Stimulated activated CD4-positive, alpha-beta T cell treated with anti-CD3 and anti-CD28 coated beads, Interleukin-15, amount 100 ng/mL, for 1 hour (primary cell): ENCODE measurements at places on chromosomes 1 and 21.
A peak's percentile ranks its signal among the peaks of the same experiment; 100 is the strongest.

- DNase-seq, result peak; percentile 53
These were observed 8.2 kb upstream of the S100A10 start for GRCh38 chr1:152001631-152002584.

GRCh38 chr21:28738420-28738704, 254.3 kb downstream of the LTN1 start:
- DNase-seq, result no peak

DNA sequence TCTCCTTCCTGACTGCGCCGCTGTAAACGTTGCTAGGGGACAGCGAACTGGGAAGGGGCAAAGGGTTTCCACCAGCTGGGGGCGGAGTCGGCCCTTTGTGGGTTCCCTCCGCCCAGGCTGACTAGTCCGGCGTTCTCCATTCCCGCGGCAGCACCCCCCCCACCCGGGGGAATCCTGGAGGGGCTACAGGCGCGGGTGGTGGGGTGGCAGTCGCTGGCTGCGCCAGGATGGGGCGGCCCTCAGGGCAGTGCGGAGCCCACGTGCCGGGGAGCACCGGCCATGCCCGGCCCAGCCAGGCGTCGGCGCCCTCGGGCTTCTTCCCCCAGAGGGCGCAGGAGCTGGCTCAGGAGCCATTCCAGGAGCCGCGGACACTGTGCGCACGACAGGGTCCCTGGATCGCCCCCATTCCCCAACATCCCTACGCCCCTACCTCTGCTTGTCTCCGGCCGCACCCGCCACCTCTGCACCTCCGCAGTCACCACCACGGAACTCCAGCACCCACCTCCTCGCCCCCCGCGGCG, 476 bp downstream of the BATF3 start:
- peak; percentile 44 for DNase-seq

GRCh38 chr1:165144757-165145397, 211.6 kb downstream of the LMX1A start:
- DNase-seq, result no peak

DNA sequence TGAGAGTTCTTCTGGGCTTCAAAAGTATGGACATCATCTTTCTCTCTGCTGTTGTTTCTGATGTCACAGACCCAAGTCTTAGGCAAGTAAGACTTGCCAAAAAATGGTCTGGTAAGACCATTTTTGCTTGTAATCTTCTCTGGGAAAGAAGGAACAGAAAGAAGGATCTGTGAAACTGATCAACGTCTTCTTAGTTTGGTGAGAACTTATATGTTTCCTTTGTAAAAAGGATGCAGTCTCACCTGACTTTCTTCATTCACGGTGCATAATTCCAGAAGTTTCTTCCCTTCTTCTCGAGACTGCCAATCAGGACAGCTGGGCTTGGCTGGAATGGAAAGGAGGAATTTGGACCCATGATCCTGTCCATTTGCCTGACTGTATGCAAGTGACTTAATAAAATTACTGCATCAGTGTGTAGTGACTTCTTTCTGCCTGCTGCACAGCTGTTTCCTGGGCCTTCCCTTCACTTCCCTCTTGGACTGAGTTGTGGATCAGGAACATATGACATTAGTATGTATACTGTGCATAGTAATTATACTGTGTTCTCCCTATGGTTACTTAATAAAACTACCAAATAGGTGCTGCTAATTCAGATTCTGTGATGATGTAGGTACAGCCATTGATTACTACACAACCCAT, 7.6 kb upstream of the DENND1B start:
- no peak for DNase-seq

DNA sequence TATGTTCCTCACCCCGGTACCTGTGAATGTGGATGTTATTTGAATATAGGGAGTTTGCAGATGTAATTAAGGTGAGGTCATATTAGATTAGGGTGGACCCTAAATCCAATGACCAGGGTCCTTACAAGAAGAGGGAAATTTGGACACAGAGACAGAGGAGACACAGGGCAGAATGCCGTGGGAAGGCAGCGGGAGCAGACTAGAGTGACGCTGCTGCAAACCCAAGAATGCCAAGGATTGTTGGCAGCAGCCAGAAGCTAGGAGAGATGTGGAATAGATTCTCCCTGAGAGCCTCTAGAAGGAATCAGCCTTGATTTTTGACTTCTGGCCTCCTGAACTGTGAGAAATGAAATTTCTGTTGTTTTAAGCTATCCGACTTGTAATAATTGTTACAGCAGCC, 53.6 kb downstream of the SPATA46 start:
- DNase-seq, result no peak

GRCh38 chr21:45596704-45597318, 46.7 kb upstream of the PCBP3 start:
- peak; percentile 78 for DNase-seq

DNA sequence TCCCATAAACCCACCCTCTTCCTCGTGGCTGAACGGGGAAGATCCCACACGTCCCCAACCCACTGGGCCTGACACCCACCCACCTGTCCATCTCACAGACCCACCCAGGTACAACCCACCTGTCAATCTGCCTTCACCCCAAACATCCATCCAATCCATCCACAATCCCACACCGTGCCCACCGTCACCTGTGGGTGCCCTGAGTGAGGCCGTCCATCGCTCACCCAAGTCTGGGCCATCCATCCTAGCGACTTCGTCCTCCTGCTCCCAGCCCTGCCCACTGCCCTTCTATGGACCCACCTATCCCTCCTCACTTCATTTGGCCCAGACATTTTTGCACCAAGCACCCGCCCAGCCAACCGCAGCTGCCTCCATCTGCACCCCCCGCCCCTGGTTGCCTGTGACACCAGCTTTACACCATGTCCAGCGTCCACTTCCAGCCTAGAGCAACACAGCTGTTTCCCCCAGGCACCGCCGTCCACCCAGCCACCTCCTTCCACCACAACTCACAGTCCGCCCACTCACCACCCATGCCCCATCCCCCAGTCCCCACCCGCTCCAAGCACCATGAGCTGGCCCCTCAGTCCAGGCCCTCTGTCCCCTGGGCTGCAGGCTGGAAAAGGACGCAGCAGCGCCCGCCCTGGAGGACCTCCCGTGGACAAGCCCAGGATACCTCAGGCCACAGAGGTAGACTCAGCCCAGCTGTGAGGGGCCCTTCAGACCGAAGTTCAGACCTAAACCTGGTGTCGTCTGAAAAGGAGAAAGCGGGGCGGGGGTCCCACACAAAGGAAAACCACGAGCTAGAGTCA, 7.7 kb downstream of the TTLL10 start:
- no peak for DNase-seq

DNA sequence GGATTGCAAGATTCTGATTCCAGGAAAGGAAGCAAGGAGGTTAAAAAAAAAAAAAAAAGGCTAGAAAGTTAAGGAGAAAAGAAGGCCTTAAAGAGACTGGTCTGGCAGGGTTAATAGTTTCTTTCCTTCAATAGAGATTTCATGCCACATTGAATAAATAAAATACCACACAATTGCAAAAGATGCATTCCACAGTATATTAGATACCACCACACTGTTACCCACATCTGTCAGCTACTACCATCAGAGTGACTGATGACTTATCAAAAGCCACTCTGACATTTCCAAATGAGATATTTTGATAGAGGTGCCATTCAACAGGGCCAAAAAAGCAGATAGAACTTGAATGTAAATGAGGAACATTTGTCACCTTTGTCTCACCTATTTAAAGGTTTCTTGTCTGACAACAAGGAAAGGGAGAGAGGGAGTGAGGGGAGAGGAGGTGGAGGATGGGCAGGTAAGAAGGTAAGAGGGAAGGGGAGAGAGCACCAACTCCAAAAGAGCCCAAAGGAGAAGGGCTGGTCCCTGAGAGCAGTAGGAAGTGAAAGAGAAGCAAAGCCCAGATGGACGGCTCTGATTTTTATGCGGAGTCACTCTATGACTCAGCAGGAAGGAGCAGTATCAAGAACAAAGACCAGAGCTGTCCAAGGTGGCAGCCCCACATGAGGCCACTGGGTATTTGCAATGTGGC, 38.3 kb downstream of the LRRN2 start:
- DNase-seq, result no peak

- DNase-seq, result no peak
These were observed 34.1 kb upstream of the C1orf21 start for GRCh38 chr1:184352776-184353175.
